Stimulated activated CD4-positive, alpha-beta T cell treated with anti-CD3 and anti-CD28 coated beads, Interleukin-2, amount 100 ng/mL, for 4 hours (primary cell): ENCODE measurements at places on chromosomes 7 and 10.

- DNase-seq, result no peak
These were observed 182.8 kb downstream of the SEC23IP start for GRCh38 chr10:120075349-120075748.

DNA sequence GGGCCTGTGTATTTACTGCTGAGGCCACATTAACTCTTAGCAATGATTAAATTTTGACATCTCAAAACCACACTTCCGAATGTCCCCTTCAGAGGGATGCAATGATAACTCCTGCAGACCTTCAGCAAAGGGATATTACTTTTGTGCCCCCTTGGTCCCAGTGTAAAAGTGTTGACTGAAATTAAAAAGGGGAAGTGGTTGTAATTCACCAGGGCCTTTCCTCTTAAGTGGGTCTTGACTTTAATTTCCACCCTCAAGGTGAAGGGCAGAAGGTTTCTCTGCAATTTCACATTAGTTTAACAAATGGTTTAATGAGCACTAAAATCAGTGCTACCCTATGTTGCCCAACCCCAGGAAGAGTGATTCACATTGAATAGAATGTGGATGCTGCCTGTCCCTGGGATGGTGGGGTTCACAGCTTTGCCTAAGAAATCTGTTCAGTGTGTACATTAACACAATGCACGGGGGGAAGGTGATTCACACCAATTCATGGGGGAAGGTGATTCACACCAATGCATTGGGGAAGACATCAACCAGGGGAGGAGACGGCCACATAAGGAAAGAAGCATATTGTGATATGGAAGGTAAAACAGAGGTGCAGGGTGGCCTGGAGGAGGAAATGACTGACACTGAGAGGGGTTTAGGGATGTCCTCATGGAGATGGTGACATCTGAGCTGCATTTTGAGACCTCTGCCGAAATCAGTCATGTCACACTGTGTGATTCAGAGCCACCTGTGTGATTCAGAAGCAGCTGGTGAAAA lies 19.4 kb upstream of the TNS3 start:
- DNase-seq, result no peak

DNA sequence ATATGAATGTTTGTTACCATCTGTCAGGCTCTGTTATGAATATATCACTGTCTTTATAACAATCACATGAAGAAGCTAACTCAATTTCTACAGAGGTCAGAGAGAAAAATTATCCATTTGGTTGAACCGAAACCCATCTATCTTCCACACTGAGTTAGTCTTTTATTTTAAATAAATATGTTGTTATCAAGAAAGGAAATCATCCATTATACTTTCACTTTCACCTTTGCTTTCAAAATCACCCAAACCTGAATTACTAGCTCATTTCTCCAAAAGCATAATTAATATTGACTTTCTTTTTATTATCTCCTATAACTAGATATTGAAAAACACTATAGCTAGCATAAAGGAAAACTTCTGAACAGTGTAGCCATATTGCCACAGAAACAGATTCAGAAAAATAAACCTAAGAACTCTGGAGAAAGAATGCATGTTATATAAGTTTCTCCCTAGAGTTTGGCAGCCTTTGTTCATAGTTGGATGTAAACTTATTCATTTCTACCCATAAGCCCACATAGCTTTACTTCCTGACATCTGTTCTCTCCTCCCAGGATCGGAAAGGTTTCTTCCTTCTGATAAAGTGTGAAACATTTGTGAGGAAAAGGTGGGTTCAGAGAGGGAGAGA lies 66.0 kb downstream of the NPSR1 start:
- DNase-seq, result no peak

GRCh38 chr10:125080984-125081383 lies 79.4 kb downstream of the CTBP2 start:
- no peak for DNase-seq

- no peak for DNase-seq
These were observed 453.7 kb downstream of the SDK1 start for GRCh38 chr7:3754493-3755341.

DNA sequence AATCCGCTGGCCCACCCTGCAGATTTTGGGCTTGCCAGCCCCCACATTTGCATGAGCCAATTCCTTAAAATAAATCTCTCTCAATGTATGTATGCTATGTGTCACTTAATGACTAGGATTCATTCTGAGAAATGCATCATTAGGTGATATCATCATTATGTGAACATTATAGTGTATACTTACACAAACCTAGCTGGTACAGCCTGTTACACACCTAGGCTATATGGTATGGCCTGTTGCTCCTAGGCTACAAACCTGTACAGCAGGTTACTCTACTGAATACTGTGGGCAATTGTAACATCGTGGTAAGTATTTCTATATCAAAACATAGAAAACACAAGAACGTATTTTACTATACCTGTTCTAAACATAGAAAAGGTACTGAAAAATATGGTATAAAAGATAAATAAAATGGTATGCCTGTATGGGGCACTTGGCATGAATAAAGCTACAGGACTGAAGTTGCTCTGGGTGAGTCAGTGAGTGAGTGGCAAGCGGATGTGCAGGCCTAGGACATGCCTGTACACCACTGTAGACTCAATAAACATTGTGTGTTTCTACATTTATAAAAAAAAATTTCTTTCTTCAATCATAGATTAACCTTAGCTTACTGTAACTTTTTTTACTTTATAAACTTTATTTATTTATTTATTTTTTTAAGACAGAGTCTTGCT lies 135.9 kb downstream of the ABCA13 start:
- DNase-seq, result no peak

GRCh38 chr7:144821067-144821466 lies 14.8 kb downstream of the TPK1 start:
- DNase-seq, result no peak

DNA sequence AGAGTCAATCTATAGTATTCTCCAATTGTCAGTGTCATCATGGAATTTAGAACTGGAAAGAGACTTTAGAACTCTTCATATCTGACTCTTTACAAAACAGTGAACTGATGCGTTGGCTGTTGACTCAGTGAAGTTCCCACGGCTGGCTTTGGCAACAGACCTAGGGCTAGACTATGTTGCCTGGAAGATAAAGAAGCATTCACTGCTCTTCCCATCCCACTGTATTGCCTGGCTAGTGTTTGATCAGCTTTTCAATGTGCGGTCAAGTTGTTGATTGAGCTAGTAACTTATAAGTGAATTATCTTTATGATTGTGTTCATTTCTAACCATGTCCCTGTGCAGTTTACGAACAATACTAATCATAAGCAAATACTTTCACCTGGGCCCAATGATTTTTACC lies 365.7 kb upstream of the LRGUK start:
- no peak for DNase-seq

DNA sequence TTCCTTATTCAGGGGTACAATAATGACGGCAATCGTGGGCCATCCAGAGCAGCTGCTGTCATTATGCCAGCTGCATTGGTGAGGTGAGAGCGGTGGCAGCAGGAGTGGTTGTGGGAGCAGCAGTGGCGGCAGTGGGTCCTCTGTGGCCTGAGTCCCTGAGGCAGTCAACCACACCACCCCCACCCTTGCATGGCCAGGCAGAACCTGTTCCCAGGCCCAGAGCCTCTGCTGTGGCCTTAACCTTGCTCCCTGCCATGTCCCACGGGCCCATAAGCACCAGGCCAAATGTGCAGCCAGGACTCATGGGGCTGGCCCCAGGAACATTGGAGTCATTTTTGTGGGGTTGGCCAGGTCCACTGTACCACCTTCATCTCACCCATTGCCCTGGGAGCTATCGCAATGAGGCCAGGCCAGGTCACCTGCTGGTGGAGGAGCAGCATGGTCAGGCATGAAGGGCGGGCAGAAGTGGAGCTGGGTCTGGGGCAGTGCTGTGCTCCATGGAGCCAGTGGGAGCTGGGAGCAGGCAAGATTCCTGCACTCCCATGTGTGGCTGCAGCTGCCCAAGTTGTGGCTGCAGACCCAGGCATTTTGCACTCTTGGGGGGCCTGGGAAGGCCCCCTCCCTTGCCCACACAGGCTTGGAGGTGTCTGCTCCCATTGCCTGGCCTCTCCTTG lies 213.5 kb downstream of the GPR158 start:
- DNase-seq, result no peak

DNA sequence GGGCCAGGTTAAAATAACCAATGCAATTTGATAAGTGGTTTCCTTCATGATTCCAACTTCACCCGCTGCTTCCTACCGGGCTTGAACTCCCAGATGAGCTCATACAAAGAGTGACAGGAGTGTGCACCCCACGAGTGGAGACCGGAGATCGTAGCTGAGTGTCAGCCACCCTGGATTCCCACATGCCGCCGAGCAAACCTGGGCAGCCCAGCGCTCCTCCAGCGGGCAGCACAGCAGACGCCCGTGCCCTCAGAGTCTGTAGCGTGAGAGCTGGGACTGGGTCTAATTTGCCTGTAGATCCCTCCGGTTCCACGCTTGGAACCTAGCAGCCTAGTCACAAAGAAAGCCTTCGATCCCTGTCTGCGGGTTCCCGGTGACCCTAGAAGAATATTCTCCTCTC lies 476.1 kb upstream of the MGMT start:
- no peak for DNase-seq

- no peak for DNase-seq
These were observed 54.1 kb upstream of the MET start for GRCh38 chr7:116617878-116618277.

- DNase-seq, result no peak
These were observed 213.7 kb downstream of the ITGB1 start for GRCh38 chr10:32744321-32744720.

GRCh38 chr10:505419-505818 lies 184.0 kb downstream of the DIP2C start:
- no peak for DNase-seq

GRCh38 chr7:112744818-112745217 lies 45.4 kb downstream of the TMEM168 start:
- DNase-seq, result no peak

DNA sequence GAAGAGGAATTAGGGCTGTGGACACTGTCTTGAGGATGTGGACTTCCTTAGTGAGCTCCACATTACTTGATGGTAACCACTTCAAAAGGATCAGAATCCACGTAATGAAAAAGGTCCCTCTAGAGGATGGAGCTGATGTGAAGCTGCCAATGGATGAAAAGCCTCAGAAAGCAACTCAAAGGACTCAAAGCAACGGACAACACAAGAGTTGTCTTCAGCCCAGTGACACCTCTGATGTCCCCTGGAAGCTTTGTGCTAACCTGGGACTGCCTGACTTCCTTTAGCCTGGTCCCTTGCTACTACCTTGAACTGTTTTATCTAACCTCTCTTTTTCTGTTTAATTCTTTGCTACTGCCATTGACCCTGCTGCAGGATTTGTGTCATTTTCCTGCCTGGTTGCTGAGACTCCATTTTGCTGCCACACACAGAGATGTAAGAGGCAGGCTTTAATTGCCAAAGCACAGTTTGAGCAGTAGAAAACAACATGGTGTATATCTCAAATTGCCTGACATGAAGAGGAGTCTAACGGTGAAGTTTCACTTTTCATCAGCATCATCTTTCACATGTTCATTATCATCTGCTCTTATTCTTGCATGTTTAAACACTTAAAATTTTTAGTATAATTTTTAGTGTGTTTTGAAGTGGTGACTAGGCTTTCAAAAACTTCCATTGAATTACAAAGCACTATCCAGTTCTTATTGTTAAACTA lies 11.1 kb upstream of the SGCE start:
- no peak for DNase-seq

DNA sequence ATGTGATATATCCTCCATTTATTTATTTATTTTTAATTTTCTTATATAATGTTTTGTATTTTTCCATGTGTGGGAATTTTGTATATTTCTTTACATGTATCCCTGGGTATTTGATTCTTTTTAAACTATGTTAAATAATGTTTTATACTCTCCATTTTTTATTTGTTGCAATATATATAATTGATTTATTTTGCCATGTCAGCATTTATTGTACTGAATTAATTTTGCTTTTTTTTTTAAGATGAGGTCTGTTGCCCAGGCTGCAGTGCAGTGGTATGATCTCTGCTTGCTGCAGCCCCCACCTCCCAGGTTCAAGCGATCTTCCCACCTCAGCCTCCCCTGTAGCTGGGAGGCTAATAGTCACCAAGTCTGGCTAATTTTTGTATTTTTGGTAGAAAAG lies 187.4 kb downstream of the CDC14C start:
- DNase-seq, result no peak

DNA sequence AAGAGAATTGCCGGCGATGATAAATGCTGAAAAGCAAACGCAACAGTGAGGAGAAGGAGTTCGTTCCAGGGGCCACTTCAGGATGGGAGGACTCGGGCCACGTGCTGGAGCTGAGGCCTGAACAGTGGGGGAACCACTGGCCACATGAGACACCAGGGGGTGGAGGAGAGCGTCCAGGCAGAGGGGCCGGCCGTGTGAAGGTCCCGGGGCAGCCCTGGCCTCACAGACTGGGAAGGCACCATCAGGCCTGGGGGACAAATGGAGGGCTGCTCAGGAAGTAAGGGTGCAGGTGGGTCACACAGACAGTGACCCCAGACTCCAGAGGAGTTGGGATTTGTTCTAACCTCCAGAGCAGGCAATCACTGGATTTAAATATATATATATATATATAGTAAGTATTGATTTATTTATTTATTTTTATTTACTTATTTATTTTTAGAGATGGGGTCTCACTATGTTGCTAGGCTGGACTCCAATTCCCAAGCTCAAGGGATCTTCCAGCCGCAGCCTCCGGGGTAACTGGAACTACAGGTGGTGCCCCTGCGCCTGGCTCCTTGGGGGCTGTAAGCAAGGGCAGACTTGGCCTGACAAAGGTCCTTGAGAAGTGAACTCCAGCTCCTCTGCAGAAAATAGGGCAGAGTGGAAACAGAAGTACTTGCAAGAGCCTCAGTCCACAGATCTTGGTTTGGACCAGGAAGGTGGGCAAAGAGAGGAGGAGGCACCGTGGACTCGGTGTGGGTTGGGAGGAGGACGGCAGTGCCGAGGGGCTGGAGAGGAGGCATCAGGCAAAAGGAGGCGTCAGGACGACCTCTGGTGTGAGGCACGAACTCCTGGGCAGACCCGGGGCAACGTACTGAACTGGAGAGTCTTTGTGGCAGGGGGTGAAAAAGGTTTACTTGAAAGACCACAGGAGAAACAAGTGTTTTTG lies 57.3 kb downstream of the TCERG1L start:
- no peak for DNase-seq

DNA sequence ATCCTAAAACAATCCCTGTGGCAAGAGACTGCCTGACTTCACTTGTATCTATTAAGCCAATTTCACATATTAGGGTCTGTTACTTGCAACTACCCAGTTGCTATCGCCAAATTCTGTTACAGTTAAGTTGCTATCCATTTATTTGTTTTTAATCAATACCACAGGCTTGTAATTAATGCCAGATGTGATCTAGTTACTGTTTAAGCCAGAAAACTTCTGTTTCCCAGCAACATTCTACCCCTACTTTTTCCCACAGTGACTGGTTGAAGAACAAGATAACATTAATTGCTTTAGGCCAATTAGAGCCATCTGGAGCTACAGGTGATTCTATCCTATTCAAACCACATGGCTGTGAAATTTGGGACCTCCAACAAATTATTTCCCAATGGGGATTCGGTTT lies 131.3 kb downstream of the ALOX5 start:
- DNase-seq, result no peak

- no peak for DNase-seq
These were observed 56.7 kb downstream of the CFAP46 start for GRCh38 chr10:132885451-132886210.
